ENCODE measurements at places on chromosomes 5 and 9.
A peak's percentile ranks its signal among the peaks of the same experiment; 100 is the strongest.

GRCh38 chr9:18703151-18703900, 229.4 kb downstream of the ADAMTSL1 start:
- no peak for DNase-seq

GRCh38 chr9:127188396-127188795, 66.0 kb upstream of the ANGPTL2 start:
- DNase-seq, result no peak

- no peak for DNase-seq
These were observed 15.9 kb upstream of the TNFAIP8 start for GRCh38 chr5:119339965-119340364.

DNA sequence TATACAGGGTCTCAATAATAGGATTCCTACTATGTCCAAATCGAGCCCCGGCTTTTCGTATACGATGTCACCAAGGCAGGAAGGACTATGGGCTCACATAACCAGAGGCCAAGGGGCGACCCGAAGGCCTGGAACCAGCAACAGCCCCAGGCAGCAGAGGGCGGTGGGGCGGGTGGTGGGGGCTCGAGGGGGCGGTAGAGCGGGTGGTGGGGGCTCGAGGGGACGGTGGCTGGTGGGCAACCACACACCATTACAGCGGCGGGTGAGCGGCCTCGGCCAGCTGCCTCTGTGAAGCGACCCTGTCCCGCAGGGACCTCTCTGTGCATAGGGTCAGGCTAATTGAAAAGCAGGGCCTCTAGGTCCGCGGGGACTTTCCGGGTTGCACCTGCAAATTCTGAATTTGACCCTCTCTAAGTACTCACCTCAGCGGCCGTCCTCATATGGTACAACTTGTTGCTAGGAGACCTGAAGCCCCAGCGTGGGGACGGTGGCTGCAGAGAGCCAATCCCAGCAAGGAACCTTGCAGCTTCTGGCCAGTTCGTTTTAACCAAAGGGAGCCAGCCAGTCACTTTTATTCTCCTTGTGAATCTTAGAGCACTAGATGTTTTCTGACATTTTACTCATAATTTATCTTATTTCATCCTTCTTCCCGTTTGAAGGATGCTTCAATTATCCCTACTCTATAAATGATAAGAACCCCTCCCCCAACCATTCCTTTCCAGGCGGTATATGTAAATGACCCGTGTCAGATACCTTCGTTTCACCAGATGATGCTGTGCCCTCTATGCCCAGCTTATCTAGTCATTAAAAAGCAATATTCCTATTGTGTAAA, at the start of gene NME5:
NME5 (minus strand) TSS at position 480 of the 832 bp plus-strand sequence. CDS start 648 bp downstream, outside the sequence.
- DNase-seq, result no peak

GRCh38 chr9:100670719-100671118, 92.8 kb downstream of the CAVIN4 start:
- no peak for DNase-seq

GRCh38 chr9:95107976-95108375, 209.5 kb downstream of the FANCC start:
- DNase-seq, result no peak

DNA sequence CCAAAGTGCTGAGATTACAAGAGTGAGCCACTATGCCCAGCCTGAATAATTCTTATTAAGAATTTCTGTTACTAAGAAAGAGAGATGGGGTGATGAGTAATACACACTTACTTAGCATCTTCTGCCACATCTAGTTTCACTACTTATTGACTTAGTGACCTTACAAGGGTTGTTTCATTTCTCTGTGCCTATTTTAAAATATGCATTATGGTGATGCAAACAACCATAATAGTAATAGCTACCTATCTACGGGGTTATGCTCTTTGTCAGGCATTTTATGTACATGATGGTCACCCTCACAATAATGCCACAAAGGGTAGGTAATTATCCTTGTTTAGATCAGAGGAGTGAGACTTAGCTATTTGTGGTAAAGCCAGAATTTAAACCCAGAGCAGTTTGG, 499.0 kb upstream of the SGCD start:
- DNase-seq, result peak; percentile 15

- no peak for DNase-seq
These were observed 47.3 kb upstream of the PHYKPL start for GRCh38 chr5:178279723-178280438.

DNA sequence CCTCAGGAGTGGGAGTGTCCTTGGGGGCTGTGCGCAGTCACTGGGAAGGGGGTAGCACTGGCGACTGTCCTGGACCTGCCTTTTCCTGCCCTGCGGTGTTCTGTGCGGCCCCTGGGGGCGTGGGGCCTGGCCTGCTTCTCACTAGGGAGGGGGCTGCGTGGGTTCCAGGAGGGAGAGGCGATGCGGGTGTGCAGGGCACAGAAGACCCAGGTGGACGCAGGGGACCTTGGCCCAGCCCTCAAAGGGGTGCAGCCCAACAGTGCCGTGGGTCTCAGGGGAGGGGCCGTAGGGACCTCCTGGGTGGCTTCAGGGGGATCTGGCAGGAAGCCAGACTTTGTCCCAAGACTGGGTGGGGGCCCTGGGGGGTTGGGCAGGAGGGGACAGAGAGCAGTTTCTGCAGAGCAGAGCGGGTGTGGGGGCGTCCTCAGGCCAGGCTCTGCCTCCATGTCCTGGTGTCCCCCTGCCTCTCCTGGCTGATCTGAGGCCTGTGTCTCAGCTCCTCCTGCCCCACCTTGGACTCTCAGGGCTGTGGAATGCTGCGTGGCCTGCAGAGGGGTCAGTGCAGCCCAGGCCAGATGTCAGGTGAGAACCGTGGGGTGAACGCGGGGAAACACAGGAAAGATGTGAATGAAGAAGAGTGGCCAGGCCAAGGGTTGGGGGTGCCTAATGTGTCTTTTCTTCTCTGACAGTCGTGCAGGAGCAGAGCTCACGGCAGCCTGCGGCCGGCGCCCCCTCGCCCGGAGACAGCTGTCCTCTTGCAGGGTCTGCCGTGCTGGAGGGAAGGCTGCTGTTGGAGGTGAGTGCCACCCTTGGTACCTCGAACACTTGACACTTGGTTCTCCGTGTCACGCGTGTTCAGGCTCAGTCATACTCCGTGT, 54.6 kb downstream of the AHRR start:
- no peak for DNase-seq

GRCh38 chr9:14198841-14199455, 115.0 kb downstream of the NFIB start:
- DNase-seq, result no peak

DNA sequence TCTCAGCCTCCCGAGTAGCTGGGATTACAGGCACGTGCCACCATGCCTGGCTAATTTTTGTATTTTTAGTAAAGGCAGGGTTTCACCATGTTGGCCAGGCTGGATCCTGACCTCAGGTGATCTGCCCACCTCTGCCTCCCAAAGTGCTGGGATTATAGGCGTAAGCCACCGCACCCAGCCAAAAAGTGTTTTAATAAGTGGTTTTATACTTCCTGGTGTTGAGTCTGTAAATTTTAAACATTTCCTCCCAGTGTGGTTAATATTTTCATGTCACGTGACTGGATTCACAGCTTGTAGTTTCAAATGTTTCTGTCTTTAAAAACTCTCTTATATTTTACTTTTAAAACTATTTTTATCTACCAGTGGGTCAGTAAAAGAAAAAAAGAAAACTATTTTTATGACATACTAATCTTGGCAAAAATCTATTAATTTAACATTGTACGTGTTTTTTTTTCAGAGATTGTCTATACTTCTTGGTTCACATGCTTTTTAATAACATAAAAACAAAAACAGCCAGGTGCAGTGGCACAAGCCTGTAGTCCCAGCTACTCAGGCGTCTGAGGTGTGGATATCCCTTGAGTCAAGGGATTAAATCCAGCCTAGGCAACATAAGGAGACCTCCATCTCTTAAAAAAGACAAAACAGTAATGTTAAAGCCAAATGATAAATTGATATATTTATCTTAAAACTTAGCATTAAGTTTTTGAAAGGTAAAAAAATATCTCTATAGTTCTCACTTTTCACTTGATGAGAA, 117.1 kb downstream of the DMXL1 start:
- DNase-seq, result peak; percentile 2

DNA sequence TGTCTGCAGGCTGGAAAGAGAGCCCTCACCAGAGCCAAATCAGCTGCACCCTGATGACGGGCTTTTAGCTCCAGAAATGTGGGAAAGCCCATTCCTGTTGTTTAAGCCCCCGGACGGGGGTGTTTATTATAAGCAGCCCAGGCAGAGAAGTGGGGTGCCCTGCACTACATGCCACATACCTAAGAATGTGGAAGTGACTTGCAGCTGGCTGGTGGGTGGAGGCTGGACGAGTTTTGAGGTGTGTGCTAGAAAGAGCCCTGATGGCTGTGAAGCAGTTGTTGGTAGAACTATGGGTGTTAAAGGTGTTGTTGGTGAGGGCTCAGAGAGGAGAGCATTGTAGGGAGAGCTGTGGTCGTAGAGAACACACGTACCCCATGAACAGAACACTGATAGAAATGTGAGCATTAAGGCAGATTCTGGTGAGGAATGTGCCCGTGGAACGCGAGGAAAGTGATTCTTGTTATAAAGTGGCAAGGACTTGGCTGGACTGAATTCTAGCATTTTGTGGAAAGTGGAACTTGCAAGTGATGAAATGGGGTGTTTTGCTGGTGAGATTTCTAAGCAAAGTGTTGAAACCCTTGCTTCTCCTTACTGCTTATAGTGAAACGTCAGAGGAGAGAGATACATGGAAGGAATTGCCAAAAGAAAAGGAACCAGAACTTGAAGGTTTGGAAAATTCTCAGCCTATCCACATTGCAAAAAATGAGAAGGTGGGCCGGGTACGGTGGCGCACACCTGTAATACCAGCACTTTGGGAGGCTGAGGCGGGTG, 38.9 kb downstream of the AHRR start:
- no peak for DNase-seq

DNA sequence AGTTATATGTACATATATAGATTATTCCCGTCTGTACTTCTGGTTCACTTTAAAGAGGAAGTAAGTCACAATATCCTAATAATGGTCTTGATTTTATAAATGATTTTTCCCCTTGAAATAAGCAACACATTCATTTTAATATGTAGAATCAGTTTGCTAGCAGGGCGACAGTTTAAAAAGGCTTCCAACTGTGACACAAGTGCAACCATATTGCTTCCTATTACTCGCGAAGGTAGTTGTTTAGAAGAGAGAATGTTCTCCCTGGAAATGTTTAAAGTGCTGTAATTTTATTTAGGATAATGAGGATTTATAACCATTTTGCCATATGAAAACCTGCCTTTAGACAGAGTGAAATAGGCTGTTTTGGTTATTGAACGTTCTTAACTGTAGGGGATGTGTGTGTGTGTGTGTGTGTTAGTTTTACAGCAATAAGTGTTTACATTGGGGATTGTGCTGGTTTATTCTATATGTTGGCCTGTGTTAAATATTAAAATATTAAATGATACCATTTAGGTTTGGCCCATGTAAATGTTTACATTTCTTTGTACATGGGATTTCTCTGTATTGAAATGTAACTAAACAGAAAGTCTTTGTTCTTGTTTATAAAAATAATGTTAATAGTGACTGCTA, 138.3 kb downstream of the PBX3 start:
- no peak for DNase-seq

DNA sequence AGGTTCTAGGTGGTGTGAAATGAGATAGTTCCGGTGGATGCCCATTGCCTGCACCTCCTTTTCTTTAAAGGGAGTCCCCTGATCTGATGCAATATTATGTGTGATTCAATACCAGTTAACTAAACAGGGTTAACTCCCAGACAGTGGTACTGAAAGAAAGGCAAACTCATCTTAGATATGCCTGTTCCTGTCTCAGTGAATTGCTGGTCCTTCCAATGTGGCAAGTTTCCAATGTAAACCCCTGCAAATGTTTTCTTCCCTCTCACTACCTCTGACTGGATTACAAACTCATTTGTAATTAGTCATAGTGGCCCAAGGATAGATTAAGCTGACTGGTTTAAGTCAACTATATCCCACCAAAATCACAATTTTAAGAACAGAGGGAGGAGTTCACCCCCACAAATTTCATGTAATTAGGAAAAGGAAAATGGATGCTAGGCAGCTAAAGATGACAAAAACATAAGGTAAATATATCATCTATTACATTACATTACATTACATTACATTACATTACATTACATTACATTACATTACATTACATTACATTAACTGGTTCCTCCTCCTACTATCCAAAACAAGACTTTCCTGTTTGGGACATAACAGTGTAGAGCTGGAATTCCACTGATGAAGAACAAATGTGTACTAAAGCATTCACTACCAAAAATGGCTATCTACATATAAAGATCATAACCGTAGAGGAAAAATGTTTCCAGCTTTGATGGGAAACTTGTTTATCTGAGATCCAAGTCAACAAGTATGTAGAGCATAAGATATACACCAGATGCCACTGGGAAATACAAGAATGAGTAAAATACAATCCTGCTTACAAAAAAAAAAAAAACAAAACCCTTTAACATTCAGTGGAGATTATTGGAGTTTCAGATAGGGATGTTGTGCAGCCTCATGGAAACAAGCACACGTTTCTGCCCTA, 121.5 kb upstream of the SNX2 start:
- no peak for DNase-seq

DNA sequence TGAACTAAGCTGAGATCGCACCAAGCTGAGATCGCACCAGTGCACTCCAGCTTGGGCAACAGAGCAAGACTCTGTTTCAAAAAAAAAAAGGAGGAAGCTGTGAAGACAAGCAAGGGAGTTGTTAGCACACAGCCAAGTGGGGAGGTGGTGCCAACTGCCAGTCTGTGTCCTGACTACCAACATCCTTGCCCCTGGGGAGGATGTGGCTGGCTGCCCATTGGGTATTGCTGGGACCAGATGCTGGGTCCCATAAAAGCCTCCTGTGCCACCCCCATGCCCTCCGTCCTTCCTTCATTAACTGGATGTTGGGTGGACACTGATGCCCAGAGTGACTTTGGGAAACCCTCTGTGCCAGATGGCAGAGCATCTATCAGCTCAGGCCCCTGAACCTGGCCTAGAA, 157.1 kb upstream of the COL5A1 start:
- DNase-seq, result no peak

GRCh38 chr9:122122468-122122867, 29.4 kb upstream of the TTLL11 start:
- DNase-seq, result no peak

- no peak for DNase-seq
These were observed 131.2 kb upstream of the LPCAT1 start for GRCh38 chr5:1654786-1655495.

- no peak for DNase-seq
These were observed 115.6 kb upstream of the COL5A1 start for GRCh38 chr9:134525841-134526583.

GRCh38 chr5:111641533-111642233, 115.3 kb downstream of the NREP start:
- DNase-seq, result no peak

GRCh38 chr5:90557871-90558270, 726 bp upstream of the ADGRV1 start:
- DNase-seq, result no peak

- no peak for DNase-seq
These were observed 56.5 kb downstream of the SLC22A5 start for GRCh38 chr5:132425975-132426524.
